ENCODE measurements at places on chromosomes 2 and 18. TPM values are rescaled to one million over a fixed set of nuclear protein-coding genes. Genes with fewer than 3 reads are reported as not detected.

The FBXO36 gene
- polyA plus RNA-seq, result 1.9 TPM

The IL1RL2 gene
- polyA plus RNA-seq, result not detected

The NT5C1B gene
- not detected for polyA plus RNA-seq

DNA sequence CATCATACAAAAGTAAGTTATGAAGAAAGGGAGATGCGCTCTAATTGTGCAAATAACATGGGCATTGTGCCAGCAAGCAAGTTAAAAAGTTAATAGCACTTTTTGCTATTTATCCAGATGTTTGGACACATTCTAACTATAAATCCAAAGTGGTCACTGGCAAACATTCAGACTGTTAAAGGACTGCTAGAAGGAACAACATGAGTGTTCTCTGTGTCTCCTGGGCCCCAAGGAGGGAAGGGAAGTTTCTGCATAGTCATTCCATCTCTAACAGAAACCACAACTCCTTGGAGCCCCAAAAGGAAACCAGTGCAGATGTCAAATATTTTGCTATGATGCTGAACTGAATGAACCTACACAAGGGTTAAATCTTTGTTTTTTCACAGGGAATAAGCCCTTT is 213.3 kb upstream of the HNRNPA3 start:
- H3K36me3 ChIP-seq, result no peaks in the 10 kb centered on the region
- no peak for DNase-seq
- no peak overlapping the region for H3K4me3 ChIP-seq
- H3K4me1 ChIP-seq, result no peaks in the 10 kb centered on the region
- H3K27ac ChIP-seq, result no peak overlapping the region
- no peaks in the 10 kb centered on the region for H3K27me3 ChIP-seq

DNA sequence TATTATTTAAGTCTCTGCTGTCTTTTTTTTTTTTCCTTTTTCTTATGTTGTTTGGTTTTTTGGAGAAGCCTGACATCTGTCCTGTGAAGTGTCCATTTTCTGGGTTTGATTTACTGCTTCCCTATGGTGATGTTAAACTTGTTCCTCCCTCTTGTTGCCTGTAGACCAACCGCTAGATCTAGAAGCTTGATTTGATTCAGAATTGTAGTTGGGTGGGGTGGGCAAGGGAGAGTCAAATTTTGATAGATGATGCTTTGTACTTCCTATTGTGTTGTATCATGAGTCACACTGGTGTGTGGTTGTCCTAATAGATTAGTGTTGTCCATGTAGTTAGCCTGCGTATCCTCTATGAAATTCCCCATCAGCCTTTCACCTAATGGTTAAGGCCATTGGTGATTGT is 35.4 kb downstream of the CAB39 start:
- H3K4me3 ChIP-seq, result no peak overlapping the region
- no peaks in the 10 kb centered on the region for H3K36me3 ChIP-seq
- no peak overlapping the region for H3K27ac ChIP-seq
- H3K27me3 ChIP-seq, result no peaks in the 10 kb centered on the region
- H3K4me1 ChIP-seq, result no peaks in the 10 kb centered on the region

GRCh38 chr18:5287854-5288253 is 7.7 kb downstream of the ZBTB14 start:
- H3K27ac ChIP-seq, result no peak overlapping the region
- DNase-seq, result no peak
- peaks cover 7% of the 10 kb centered on the region for H3K36me3 ChIP-seq
